Dermis microvascular lymphatic vessel endothelial cell (primary cell): ENCODE measurements at places on chromosomes 6 and 20.

DNA sequence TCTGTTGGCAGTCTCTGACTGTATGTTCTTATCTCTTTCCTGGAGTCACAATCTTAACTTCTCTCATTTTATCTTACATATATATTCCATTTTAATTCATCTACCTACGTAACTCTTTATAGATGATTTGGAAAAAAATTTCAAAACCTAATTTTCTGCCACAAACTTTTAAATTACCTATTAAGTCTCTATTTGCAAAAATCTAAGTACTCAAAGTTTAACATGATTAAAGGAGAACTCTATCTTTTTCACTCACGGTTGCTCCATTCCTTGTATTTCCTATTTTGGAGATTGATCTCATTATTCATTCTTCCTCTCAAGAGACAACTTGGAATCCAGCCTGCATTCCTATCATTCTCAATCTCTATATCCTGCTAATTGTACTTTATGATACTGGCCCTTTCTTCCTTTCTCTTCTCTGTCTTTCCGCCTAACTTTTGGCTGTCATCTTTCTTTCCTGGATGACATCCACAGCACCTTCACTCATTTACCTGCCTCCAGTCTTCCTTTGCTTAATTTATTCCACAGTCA is 1071.1 kb upstream of the CITED2 start:
- peak; percentile 12 for DNase-seq

GRCh38 chr6:79079561-79080041 is 1.5 kb upstream of the PHIP start:
- DNase-seq, result no peak

DNA sequence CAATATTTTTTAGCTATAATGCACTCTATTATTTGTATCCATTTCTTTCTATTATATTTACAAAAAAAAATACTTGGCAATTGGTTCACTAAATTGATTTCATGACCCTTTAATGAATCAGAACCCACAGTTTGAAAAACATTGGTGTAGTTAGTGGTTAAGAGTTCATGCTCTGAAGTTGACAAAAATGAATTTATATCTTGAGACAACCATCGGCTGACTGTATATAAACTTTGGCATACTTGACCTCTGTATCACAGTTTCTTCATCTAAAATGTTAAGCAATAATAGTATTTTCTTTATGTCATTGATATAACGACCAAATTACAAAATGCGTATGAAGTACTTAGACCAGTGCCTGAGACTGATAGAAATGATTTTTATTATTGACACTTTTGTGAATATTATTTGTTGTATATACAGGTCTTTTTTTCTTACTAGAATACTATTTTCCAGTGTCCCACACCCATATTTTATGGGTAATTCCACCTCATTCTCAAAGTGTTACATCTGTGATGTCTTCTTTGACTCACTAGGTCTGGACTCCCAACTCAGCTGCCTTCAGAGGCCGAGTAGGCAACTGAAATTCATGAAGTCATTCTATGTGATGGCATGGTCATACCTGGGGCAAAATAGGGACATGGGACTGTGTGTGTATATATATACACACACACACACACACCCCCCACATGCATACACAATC is 459.2 kb downstream of the RFPL4B start:
- DNase-seq, result no peak

DNA sequence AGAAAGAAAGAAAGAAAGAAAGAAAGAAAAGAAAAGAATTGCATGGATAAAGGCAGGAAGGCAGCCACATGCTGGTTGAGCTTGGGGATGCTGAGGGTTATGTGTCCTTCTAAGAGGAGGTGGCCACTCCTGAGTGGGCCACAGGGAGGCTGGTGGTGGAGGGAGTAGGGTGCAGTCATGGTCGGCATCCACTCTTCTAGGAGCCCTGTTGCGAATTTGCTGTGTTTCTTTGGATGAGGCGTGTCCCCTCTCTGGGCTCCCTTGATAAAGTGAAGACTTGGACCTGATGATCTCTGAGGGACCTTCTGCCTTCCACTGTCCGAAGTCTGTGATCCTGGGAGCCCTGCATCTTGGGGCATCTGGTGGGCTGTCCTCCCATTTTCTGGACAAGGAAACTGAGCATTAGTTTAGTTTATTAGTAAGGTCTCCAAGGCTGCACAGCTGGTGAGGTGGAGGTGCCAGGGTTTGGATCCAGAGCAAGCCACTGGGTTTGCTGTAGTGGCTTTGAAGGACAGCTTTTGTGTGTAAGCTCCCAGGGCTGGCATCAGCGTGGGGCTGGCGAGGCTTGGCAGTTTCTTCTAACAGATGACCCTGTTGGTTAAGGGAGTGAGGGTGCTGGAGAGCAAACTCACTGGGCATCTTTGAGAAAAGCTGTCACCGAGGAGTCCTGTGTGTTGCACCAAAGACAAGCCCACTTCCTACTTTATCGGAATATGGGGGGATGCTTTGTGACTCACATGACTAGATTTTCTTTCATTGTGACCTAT is 4.3 kb downstream of the DLGAP4 start:
- DNase-seq, result no peak

GRCh38 chr6:170553534-170554012 is 466 bp upstream of the PSMB1 start:
- peak; percentile 64 for DNase-seq
